ENCODE measurements at places on chromosomes 16 and 17.

DNA sequence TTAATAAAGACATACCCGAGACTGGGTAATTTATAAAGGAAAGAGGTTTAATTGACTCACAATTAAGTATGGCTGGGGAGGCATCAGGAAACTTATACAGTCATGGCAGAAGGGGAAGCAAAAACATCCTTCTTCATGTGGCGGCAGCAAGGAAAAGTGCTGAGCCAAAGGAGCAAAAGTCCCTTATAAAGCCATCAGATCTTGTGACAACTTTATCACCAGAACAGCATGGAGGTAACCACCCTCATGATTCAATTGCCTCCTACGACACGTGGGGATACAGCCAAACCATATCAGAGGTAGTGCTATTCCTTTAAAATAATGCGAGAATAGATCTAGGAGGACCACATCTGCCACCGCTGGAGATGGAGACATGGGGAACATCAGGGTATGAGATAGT is 9.0 kb downstream of the C16orf54 start:
- DNase-seq: no peak

DNA sequence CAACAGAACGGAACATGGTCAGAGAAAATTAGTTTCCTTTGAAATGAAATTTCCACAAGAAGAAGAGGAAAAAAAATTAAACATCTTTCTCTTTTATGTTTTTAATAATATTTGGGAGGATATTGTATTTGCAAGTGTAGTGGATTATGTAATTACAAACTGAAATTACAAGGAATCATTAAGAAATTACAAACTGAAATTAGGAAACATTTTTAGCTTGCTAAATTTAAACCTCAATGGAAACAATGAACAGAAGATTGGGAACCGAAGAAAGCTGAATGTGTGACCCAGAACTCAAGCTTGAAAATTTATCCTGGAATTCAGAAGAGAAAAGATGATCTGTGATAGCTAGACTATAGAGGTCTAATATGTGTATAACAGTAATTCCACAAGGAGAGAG is 4.4 kb upstream of the PIK3R5 start:
- no peak for DNase-seq

DNA sequence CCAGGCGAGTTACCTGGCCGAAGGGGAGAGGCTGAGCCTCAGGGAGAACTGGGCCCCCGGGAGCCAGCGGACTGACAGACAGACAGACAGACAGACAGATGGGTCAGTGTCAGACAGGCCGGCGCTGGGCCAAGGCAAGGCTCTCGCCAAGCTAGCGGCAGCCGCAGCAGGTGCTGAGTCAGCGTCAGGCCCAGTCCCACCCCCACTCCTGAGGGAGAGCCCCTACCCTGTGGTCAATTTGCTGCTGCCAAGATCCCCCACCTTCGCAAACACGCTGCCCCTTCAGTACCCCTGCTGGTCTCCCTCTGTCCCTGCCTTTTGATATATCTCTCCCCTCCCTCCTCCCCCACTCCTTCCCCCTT is 1.5 kb downstream of the FGF11 start:
- no peak for DNase-seq

- no peak for DNase-seq
Observed at GRCh38 chr16:83682868-83683235, 124.9 kb upstream of the HSBP1 start.

GRCh38 chr16:25823891-25824290 is 132.1 kb downstream of the HS3ST4 start:
- DNase-seq: no peak

GRCh38 chr17:78541488-78542206 is 35.5 kb downstream of the DNAH17 start:
- DNase-seq: no peak

GRCh38 chr16:17224879-17225281 is 245.9 kb downstream of the XYLT1 start:
- DNase-seq: peak; percentile 81

GRCh38 chr16:58027161-58027915 is 1.8 kb downstream of the MMP15 start:
- no peak for DNase-seq

GRCh38 chr16:54049591-54050458 is 236.8 kb downstream of the IRX3 start:
- no peak for DNase-seq

- DNase-seq: no peak
Observed at GRCh38 chr17:39098588-39098987, 52.8 kb downstream of the PLXDC1 start.

- DNase-seq: no peak
Observed at GRCh38 chr16:78195797-78196196, 96.3 kb downstream of the WWOX start.

GRCh38 chr17:7283471-7284216 is 2.1 kb downstream of the SLC2A4 start:
- DNase-seq: no peak

DNA sequence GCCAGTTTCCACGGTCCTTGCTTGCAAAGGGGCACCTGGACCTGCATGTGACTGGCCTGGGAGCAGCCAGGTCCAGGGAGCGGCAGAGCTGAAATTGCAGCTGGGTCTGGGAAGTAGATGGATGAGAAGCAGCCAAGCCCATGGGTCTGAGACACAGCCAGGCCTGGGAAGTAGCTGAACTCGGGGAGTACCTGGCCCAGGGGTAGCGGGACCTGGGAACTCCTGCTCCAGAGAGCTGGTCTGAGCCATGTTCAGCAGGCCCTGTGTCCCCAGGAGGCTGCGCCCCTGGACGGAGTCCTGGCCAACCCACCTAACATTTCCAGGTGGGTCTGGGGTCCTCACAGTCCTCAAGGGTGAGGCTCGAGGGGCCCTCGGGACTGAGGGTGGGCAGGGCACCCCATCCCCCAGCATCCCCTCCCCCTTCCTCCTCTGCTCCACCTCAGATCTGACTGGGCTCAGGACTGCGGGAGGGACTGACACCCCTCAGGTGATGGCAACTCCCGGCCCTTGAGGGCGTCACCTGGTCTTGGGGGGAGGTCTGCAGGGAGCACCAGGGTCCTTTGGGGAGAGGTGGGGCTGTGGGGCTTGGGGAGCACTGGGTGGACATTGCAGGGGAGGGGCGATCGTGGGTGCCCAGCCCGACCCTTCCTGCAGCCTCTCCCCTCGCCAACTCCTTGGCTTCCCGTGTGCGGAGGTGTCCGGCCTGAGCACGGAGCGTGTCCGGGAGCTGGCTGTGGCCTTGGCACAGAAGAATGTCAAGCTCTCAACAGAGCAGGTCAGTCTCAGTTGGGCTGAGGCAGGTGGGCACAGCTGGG is 3.0 kb downstream of the MSLN start:
- DNase-seq: no peak

DNA sequence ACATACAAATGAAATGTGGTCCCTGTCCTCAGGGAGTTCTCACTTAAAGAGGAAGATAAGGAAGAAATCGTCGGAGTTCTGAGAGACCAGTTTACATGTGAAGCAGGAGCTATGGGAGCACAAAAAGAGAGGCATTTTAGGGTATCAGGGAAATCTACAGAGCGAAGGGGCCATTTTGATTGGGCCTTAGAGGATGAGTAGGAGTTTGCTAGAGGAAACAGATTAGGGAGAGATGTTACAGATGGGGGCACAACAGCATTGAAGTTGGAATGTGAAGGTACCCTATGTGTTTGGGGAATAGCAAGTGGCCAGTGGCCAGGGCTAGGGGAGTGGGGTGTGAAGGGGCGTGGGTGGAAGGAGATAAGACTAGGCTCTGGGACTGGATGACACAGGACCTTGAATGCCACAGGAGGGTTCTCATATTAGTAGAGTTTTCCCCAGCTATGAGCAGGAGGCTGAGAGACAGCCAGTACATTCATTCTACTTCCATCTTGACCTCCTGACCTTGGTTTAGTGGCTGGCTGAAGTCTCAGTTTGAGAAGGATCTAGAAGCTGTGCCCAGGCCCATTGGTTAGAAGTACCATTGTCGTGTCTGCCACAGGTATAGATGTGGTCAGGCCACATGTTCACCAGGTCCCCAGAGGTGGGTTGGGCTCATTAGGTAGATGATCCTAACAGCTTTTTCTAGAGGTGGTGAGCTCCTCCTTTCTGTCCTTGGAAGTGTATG is 34.8 kb downstream of the CPNE2 start:
- DNase-seq: no peak

DNA sequence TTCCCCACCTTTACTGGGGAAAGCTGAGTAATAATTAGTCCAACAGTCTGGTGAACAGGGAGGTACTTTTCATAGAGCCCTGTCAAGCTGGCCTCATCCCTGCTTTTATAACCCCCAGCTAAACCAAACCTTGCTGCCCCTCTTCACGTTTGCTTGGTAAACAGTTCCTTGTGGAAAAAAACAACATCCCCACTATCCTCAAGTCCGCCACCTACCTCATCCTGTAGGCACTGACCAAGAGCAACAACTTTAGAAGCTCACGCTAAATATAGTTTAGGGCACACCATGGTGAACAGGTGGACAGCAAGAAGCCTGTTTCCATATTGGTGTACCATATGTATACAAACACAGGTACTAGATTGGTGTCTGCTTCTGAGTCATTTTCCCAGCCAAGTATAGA is 16.5 kb downstream of the NFE2L1 start:
- no peak for DNase-seq

GRCh38 chr16:86878236-86879080 is 300.1 kb downstream of the FOXL1 start:
- no peak for DNase-seq

DNA sequence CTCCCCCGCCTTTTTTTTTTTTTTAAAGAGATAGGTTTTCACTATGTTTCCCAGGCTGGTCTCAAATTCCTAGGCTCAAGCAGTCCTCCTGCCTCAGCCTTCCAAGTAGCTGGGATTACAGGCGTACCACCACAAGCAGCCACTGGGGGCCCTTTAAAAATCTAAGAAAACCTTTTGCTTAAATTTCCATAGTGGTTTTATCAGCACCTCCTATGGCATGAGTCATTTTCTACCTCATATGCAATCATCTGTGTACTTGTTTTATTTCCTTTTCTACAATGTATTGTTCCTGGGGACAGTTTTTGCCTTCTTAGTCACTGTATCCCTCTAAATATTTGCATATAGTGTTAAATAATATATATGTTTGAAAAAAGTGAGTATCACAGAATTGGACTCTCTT is 29.2 kb downstream of the GNA13 start:
- no peak for DNase-seq

GRCh38 chr16:54930005-54930868 is at the start of gene IRX5:
Gene IRX5 (plus strand): TSS chr16:54930865. CDS start chr16:54931199, 334 bp downstream.
- DNase-seq: peak; percentile 88

DNA sequence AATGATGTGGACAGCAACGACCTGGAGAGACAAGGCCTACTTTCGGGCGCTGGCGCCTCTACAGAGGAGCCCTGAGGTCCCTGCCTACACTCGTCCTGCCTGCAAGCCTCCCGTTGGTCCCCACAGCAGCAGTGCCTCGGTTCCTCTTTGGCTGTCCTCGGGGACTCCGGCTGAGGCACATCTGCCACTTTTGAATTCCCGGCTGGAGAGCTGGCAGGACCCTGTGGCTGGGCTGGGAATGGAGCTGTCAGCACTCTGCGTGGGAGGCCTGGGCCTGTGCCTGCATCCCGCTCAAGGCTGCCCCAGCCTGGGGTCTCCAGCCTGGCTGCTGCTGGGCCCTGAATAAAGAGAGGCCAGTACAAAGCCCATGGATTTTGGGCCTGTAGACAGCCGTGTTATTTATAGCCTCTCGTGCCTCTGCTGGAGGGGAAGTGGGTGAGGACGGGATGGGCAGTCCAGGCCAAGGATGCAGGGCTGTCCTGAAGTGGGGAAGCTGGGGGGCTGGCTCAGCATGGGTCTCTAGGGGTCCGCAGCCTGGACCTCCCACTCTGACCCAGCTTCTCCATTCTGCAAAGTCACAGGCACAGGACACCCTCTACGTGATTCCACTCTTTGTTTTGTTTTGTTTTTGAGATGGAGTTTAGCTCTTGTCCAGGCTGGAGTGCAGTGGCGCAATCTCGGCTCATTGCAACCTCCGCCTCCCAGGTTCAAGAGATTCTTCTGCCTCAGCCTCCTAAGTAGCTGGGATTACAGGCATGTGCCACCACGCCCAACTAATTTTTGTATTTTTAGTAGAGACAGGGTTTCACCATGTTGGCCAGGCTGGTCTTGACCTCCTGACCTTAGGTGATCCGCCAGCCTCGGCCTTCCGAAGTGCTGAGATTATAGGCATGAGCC is 10.6 kb upstream of the SPNS2 start:
- no peak for DNase-seq

DNA sequence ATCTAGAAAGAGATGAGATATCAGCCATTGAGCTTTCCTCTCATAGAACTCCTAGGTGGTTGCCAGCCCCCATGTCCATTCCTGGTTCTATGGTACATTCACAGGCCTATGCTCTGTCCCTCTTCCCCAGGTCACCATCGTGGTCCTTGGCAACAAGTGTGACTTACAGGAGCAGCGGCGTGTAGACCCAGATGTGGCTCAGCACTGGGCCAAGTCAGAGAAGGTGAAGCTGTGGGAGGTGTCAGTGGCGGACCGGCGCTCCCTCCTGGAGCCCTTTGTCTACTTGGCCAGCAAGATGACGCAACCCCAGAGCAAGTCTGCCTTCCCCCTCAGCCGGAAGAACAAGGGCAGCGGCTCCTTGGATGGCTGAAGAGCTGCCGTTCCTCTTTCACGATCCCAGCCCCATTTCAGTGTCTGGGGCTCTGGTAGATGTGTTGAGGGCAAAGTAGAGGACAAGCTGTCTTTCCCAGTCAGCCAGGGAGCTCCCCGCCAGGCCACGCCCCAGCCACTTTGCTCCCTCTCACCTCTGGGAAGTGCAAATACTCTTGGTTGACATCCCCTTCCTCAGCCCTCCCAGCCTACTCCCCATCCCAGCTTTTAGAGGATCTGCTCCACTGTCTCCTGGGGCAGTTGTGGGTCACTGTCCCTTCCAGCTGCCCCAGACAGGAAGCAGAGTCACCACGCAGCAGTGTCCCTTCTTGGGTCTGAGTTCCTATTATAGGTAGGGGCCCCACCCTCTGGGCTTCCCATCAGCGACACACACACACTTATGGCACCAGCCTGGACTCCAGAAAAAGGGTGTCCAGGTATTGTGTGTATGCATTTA is 3.8 kb downstream of the NKIRAS2 start:
- no peak for DNase-seq

DNA sequence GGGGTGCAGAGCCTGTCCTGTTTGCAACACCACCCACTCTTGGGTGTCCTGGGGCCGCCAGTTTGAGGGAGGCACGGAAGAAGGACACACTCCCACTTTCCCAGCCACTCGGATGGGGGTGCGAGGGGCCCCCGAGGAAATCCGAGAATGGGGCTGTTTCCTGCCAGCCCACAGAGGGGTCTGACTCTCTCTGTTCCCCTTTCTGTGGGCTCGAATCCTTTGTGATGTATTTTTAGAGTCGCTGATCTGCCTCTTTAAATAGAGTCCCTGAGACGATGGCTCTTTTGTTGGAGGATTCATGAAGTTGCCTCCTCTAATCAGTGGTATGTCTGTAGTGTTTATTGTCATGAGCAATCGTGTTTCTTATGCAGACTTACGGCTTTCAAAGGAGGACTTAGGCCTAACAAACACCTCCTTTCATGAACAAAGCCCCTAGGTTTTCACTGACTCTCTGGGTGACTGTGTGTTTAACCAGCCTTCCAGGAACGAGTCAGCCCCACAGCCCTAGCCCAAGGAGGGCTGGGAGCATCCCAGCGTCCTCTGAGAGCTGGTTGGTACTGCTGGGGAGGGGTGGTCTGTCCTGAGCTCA is 29.1 kb downstream of the CIBAR2 start:
- DNase-seq: no peak
